ENCODE measurements at places on chromosomes 12 and 14.

GRCh38 chr12:55829967-55830600 lies 697 bp upstream of the DNAJC14 start:
- peak; percentile 16 for DNase-seq

DNA sequence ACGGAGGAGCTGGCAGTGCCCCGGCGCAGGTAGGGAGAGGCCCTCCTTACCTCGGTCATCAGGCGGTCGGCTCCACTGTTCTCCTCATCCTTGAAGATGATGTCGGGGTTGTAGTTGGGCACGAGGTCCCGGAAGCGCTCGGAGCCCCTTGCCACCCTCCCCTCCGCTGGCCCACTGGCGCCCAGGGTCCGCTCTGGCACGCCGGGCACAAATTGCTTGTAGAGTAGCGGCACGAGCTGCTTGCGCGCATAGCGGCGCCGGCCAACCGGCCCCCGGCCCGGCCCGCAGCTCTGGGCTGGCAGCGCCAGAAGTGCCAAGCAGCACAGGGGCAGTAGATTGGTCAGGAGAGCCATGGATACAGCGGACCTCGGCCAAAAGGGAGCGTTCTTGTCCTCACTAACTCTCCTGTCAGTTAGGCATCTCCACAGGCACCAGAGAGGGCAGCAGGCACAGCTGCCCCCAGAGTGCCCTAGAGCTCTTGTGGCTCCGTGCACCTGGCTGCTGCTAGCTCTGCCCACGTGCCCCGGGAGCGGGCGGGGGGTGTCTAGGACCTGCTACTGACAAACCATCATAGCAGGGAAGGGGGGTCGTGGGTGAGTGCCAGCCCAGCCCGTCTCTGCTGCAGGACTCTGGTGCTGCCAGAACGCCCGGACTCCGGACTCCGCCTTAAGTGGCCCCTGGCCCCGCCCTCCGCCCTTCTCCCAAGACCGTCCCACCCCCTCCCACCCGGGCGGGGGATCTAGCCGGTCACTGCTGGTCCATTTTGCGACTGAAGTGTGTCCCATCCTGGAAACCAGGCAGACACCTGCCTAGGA lies at the start of gene DHH:
DHH (minus strand) TSS at position 642 of the 815 bp plus-strand sequence; CDS start at position 353, 289 bp downstream.
- DNase-seq: no peak

GRCh38 chr12:11461433-11461832 lies 66.1 kb upstream of the PRB2 start:
- DNase-seq: no peak

DNA sequence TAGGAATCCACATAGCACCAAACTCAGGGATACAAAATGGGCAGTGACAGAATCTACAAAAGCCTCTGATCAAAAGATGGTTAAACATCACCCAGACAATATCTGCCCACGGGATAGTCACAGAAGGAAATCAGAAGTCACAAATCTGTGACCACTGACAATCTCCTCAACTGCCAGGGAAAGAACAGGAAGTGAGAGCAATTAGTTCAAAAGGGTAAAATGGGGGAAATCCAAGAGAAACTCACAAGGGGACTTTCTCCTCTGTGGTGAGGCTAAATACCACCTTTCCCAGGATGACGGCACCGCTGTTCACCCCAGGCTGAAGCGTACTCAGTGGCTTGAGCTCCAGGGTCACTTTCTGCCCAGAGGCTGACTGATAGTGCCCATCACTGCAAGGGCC lies 10.7 kb downstream of the TTC5 start:
- no peak for DNase-seq

DNA sequence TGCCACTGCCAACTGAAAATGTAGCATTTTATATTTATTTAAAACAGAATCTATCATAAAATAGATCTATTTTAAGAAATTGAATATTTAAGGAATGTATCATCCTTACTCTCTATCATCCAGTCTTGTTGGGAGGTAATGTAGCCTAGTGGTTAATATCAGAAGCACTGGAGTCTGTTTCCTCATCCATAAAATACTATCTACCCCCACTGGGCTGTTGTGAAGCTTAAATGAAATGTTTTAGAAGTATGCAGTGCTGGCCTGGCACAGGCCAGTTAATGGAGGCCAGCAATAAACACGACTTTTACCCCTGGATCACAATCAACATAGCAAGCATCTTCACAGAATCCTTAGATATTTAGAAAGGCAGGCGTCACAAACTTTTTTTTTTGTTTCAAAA lies 188.0 kb downstream of the CAND1 start:
- no peak for DNase-seq

All from CD4-positive, alpha-beta T cell treated with Interleukin-2 at 100 ng/mL for 4 hours (primary cell).